ENCODE measurements at places on chromosomes 16 and 17.

DNA sequence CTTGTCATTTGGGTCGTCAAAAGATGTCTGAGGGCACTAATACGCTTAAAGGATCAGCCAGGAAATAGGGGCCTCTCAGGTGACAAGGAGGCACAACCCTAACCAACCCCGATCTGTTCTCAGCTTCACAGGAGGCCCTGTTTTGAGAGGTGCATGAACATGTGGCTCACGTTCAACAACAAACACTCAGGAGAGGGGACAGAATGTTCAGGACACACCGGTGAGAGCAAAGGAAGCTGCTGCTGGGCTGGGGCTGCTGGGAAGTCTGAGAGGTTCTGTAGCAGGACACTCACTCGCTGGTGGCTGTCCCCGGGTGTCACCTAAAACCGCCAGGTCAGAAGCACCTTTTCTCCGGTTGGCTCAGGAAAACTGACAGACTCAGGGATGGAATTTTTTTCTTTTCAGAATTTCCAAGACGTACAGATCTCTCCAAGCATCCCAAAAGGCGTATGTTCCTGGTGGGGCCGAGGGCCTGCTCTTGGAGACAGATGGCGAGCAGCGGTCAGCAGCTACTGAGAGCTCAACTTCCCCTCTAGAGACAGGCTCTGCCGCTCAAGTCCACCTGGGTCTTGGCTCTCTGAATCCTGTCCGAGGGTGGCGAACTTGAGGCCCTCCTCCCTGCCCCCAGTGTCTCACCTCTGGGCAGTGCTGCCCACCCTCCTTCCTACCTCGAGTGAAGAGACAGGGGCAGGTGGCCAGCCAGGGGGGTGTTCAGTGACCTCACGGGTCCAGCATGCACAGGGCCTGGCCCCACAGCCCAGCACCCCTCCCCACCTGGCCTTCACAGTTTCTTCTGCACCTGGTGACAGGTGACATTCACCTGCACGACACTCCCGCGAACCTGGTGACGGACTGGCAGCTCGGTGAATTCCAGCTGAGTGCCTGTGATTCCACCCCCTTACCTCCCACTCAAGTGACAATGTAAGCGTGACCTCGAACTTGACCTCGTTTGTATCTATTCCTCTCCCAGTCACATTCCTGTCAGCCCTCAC lies 22.9 kb downstream of the CLUH start:
- DNase-seq = no peak

GRCh38 chr17:15475631-15476354 lies 8.4 kb upstream of the CDRT4 start:
- no peak for DNase-seq

DNA sequence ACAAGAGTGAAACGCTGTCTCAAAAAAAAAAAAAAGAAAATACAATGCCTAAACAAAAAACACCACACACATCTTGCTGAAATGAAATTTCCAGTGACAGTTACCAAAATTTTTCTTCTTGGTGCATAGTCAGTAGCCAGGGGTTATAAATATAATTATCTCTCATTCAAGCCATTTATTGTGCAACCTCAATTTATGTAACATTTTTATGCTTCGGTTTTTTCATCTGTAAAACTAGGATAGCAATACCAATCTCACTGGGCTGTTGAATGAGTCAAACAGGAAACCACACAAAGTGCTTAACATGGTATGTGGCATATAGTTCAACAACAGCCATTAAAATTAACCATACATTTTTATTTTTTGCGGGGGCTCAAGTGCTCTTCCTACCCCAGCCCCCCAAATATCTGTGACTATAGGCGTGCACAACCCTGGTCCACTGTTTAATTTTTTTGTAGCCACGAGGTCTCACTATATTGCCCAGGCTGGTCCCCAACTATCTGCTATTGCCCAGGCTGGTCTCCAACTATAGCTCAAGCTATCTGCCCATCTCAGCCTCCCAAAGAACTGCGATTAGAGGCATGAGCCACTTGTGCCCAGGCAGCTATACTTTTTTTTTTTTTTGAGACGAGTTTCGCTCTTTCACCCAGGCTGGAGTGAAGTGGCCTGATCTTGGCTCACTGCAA lies 2.6 kb downstream of the COG4 start:
- DNase-seq = no peak

- no peak for DNase-seq
Observed at GRCh38 chr16:67250045-67250327, 1.2 kb downstream of the SLC9A5 start.

DNA sequence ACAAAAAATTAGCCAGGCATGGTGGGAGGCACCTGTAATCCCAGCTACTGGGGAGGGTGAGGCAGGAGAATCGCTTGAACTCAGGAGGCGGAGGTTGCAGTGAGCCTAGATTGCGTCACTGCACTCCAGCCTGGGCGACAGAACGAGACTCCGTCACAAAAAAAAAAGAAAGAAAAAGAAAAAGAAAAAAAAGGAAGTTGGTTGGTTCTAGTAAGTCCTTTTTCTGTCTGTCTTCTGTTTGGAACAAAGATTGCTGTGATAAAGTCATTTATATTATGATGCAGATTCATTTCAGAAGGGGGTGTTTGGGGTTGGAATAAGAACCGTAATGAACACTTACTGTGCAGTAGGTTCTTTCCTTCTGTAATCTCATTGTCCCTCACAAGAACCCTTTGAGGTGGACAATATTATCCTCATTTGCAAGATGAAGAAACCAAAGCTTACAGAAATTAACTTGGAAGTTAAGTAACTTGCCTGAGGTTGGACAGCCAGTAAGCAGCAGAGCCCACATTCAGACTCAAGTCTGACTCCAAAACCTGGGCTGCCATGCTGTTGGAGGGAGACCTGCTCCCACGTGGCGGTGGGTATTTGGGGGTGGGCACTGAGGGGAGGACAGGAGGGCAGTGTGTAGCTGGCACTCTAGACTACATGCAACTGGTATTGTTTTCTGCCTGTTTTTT lies 10.3 kb downstream of the MINK1 start:
- no peak for DNase-seq

DNA sequence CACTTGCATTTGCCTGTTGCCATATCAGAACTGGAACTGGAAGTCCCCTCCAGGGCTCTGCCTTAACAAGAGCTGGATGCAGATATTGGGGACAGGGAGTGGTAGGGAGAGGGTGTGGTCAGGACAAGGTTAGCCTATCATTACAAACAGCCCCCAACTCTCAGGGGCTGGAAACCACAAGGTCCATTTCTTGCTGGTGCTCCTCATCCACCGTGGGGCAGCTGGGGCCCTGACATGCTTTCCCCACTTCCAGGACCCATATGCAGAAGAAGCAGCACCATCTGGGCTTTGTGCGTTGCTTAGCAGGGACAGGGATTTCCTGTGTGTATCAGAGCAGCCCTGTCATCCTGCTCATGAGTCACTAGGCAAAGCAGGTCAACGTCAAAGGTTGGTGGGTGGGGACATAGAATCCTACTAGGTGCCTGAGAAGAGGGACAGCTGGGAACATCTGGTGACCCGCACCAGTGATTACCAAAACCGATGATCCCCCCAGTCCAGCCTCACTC lies 26.9 kb downstream of the RGS9 start:
- peak; percentile 20 for DNase-seq

- no peak for DNase-seq
Observed at GRCh38 chr16:4678596-4678995, 14.8 kb upstream of the NUDT16L1 start.

DNA sequence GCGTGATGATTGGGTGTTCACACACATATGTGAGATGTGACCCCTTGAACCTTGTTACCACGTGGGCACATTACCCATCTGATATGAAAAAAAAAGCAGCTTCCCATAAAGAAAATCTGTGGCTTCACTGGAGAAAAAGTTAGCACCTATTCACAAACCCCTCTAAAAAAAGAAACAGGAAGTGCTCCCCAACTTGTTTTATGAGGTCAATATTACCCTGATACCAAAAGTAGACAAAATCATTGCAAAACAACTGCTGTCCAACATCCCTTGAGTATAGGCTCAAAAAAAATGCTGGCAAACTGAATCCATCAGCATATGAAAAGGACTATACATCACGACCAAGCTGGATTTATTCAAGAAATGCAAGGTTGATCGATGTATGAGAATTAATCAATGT lies 99.7 kb upstream of the RBL2 start:
- no peak for DNase-seq

GRCh38 chr17:73899839-73900238 lies 255.6 kb upstream of the SDK2 start:
- no peak for DNase-seq

DNA sequence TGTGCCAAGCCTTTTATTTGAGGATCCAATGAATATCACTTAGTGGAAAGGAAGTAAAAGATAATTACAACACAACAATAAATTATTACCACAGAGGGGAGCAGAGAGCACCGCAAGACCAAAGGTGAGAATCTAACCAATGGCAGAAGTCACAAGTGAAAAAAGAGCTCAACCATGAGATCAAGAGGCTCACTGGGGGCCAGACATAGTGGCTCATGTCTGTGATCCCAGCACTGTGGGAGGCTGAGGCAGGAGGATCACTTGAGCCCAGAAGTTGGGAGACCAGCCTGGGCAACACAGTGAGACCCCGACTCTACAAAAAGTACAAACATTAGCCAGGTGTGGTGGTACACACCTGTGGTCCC lies 17.7 kb downstream of the ANKRD11 start:
- DNase-seq = no peak

GRCh38 chr17:64160378-64160777 lies 30.4 kb upstream of the ERN1 start:
- DNase-seq = no peak

GRCh38 chr16:85304337-85304736 lies 192.1 kb upstream of the CIBAR2 start:
- DNase-seq = no peak

- DNase-seq = no peak
Observed at GRCh38 chr16:18984435-18985005, 786 bp downstream of the TMC7 start.

DNA sequence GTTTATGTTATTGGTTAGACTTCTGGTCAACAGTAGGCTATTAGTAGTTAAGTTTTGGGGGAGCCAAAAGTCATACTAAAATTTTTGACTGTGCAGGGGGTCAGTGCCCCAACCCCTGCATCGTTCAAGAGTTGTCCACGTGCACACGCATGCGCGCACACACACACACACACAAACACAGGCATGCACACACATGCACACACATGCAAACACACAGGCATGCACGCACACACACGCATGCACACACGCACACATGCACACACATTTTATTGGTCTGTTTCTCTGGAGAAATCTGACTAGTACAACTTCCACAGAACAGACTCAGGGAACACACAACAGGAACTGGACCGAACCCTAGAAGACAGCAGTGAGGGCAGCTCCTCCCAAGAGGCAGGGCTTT lies 24.4 kb upstream of the USP10 start:
- no peak for DNase-seq

DNA sequence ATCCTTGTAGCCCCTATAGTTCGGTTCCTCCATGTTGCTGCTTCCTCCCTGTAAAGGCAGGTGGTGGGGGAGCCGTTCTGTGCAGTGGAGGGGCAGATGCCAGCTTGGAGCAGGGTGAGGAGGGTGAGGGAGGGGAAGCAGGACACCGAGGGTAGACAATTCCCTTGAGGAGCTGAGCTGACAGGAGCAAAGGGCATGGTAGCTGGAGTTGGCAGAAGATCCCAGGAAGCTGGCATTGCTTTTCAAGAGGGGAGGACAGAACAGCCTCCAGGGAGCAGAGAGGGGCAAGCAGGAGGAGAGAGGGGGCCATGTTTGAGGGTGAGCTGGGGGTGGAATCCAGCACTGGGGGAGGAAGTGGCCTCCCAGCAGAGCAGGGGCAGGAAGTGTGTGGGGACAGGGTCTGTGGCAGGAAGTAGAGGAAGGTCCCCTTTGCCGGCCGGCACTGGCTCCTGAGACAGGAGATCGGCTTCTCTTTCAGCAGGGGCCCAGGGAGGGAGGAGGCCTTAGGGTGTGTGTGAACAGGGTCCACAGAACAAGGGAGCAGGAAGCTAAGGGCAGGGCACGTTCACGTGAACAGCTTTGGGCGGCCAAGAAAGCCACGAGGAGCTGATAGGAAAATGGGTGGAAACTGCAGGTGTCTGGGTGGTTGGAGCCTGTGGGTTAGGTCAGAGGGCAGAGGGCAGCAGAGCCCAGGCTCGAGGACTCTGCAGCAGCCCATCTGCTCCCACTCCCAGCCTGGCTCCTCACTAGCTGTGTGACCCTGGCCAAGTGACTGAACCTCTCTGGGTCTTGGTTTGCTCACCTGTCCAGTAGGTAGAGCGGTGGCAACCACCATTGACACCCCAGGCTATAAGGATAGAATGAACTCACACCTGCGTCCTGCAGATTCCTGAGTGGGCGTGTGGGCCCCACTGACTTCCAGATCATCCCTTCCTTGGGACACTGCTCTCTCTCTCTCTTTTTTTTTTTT lies 17.5 kb upstream of the SPNS2 start:
- no peak for DNase-seq

- no peak for DNase-seq
Observed at GRCh38 chr17:14784997-14785696, 480.0 kb downstream of the PMP22 start.

DNA sequence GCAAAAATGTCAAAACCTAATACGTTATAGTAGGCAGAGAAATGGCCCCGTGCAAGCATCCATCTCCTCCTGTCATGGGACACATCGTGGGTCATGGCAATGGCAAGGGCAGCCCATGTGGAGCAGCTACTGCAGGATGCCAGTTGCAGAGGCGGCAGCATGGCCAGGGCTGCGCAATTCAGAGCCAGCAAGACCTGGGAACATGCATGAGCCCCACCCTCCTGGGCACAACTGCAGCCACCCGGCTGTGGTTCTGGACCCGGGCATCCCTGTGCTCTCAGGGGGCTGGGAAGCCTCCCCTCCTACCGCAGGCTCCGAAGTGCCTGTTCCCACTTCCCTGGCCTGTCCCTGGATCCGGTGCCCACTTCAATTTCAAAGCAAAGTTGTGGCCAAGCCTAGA lies 203.6 kb downstream of the CPPED1 start:
- no peak for DNase-seq
